NCI-H187 treated with DMSO at 0.1 percent for 48 hours (cell line): ENCODE measurements at places on chromosomes 2 and 18.

DNA sequence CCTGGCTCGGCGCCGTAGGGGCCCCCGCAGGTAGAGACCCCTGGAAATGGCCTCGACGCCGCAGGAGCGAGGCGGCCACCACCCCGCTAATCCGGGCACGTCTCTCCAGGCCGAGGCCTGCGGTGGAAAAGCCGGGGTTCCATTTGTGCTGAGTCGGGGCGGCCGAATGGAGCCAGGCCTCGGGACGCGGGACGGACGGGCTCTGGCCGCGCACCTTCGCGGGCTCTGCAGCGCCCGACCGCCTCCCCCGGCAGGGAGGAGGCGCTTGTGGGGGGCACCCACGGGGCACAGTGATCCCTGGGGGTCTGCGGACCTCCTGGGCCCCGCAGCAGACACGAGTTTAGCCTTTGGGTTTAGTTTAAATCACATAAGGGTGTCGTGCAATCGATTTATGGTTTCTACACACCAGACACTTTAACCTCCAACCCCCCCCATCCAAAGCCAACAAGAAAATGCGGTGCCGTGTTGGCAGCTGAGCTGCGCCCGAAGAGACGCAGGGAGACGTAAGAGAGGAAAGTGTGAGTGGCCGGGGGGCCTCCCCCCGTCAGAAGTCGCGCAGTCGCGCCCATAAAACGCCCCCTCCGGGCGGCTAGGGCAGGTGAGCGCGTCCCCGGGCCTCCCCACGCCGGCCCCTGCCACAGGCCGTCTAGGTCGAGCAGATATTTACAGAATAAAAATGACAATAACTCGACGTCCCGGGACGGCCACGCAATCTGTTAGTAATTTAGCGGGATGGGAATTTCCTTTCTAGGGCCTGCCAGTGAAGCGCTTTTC is 1.0 kb upstream of the NFATC1 start:
- no peak for DNase-seq

GRCh38 chr2:217826520-217826919 is 176.3 kb downstream of the TNS1 start:
- no peak for DNase-seq

DNA sequence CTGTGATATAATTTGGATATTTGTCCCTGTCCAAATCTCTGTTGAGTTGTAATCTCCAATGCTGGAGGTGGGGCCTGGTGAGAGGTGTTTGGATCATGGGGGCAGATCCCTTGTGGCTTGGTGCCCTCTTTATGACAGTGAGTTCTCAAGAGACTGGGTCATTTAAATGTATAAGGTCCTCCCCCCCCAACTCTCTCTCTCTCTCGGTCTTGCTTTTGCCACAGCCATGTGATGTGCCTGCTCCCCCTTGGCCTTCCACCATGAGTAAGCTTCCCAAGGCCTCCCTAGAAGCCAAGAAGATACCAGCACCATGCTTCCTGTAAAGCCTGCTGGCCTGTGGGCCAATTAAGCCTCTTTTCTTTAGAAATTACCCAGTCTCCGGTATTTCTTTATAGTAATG is 58.6 kb downstream of the FN1 start:
- DNase-seq = no peak

- DNase-seq = peak; percentile 15
Measured at GRCh38 chr2:37349231-37349860, 4.9 kb downstream of the QPCT start.

DNA sequence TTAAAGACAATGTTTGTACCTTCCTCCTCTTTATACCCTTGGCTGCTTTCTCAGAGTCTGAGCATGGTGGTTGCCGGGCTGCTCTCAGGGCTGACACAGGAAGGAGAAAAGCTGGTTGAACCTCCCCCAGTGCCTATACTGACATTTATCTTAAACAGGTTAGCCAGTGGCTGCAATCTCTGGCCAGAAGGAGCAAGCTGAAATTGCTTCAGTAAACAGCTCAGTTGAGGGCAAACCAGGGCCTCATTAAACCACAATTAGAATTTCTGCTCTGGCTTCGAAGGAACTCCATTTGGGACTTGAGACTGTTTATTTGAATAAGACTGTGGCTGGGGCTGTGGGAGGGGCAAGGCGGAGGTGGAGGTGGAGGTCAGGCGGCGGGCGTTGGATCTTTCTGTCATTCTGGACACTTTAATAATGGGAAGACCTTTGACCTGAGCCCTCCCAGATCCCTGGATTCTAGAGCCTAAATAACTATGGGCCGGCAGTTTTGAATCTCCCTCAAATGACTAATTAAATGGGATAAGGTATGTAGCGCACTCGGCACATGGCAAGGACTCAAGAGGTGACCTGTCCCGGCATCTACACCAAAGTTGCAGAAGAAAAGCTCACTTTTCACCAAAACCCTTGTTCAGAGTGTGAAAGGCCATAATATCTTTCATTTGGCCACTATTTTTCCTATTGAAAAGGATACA is 120.6 kb upstream of the MYCN start:
- no peak for DNase-seq

- DNase-seq = no peak
Measured at GRCh38 chr2:32262105-32262504, 2.6 kb downstream of the NLRC4 start.

GRCh38 chr2:158953926-158954763 is 14.3 kb upstream of the TANC1 start:
- no peak for DNase-seq

- DNase-seq = no peak
Measured at GRCh38 chr2:38173683-38174082, 97.7 kb upstream of the CYP1B1 start.

DNA sequence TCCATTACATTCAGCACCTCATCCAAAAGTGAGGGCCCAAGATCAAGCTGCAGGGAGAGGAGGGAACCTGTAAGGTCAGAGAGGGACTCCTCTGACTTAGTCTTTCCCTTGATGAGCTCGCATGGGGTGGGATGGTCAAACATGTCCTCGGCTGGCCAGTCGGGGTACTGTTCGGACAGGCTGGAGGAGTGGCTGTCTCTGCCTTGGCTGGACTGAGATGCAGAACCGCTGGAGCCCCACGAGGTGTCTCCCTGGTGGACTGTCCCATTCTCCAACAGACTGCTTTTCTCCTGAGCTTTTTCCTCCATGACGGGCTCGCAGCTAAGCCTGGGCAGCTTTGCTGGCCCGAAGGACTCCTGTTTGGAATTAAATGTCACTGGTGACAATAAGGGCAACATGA is 25.6 kb downstream of the CDC42EP3 start:
- no peak for DNase-seq

- DNase-seq = no peak
Measured at GRCh38 chr2:12795851-12796250, 79.1 kb downstream of the TRIB2 start.

GRCh38 chr18:62614494-62614893 is 91.7 kb downstream of the ZCCHC2 start:
- no peak for DNase-seq

GRCh38 chr2:203596183-203596582 is 61.1 kb upstream of the RAPH1 start:
- no peak for DNase-seq

GRCh38 chr2:73114273-73114867 is 1.6 kb upstream of the RAB11FIP5 start:
- no peak for DNase-seq

DNA sequence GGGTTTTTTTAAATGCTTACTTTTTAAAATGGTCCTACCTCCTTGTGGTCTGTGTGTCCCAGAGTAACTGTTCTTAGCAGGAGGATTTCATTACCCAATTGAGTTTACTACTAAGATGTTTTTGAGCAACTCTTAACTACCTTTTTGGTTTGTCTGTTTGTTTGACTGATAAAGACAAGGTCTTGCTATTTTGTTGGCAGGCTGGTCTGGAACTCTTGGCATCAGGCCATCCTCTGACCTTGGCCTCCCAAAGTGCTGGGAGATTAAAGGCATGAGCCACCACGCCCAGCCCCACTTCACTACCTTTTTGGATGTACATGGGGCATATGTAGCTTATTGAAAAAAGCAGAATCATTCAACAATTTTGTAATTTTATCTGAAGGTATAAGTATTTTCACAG is 14.9 kb downstream of the MRPS9 start:
- DNase-seq = no peak

DNA sequence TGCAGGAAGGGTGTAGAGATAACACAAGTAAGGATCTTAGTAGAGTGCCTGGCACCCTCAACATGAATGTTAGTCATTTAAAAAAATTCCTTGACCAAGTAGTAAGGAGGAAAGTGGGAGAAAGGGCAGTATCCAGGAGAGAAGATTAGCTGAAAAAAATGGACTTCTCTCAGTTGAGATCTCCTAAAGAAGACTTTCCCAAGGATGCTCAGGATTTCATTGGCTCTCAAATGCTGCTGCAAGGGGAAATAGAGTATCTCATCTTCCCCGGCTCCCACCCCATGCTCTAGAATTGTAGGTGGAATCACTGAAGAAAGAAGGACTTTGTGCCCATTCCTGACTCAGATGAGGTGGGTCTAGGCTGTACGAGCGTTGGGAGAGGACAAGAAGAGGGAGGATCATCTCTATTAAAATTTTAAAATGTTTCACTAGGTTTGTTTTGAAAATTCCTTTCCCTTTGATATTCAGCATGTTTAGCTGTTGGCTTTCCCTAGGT is 231.1 kb downstream of the MYCN start:
- DNase-seq = no peak

GRCh38 chr2:165456027-165456426 is 13.5 kb upstream of the CSRNP3 start:
- no peak for DNase-seq

GRCh38 chr2:13666582-13667414 is 950.1 kb downstream of the TRIB2 start:
- DNase-seq = no peak

GRCh38 chr18:58612315-58613055 is 16.4 kb downstream of the ALPK2 start:
- DNase-seq = no peak
